ENCODE measurements at places on chromosomes 13 and 19. TPM values are rescaled to one million over a fixed set of nuclear protein-coding genes. Genes with fewer than 3 reads are reported as not detected.

The POU2F2 gene
- 2.7 TPM for polyA plus RNA-seq

The DNAAF3 gene
- polyA plus RNA-seq, result 0.99 TPM

The ZNF681 gene
- 5.1 TPM for polyA plus RNA-seq

The SLC6A16 gene
- 0.61 TPM for polyA plus RNA-seq

The PSG6 gene
- polyA plus RNA-seq, result not detected

The S1PR4 gene
- 0.55 TPM for polyA plus RNA-seq

The KRTDAP gene
- polyA plus RNA-seq, result 0.40 TPM

The ZNF628 gene
- 5.6 TPM for polyA plus RNA-seq

The PLIN5 gene
- 2.0 TPM for polyA plus RNA-seq

The RNF225 gene
- not detected for polyA plus RNA-seq

All from large intestine (tissue), 12 donors.